ENCODE measurements at places on chromosomes 2 and 18. TPM values are rescaled to one million over a fixed set of nuclear protein-coding genes. Genes with fewer than 3 reads are reported as not detected.

The DPP10 gene
- 6.5 TPM for total RNA-seq

The SERPINB10 gene
- not detected for total RNA-seq

The CRYBA2 gene
- total RNA-seq: not detected

The ALK gene
- total RNA-seq: not detected

The SLC38A11 gene
- not detected for total RNA-seq

- peaks cover 6% of the 10 kb centered on the region for H3K27me3 ChIP-seq
- no peak for DNase-seq
- H3K4me3 ChIP-seq: no peak overlapping the region
- H3K27ac ChIP-seq: no peak overlapping the region
Measured at GRCh38 chr18:77063260-77063659, 69.3 kb downstream of the MBP start.

DNA sequence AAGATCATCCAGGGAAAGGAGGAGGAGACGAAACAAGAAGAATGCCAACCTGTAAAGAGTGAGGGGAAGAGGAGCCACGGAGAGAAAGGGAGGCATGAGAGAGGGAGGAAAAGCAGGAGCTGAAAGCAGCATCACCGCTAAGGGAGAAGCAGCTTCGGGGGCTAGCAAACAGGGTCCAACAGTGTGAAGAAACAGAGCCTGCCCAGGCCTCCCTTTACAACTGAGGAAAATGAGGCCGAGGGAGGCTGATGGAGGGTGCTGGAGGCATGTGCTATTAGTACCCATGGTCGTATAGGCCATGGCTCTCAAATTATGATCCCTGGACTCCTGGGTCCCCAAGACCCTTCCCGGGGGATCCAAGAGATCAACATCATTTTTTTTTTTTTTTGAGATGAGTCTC lies 50.4 kb upstream of the ASPRV1 start:
- no peaks in the 10 kb centered on the region for H3K27me3 ChIP-seq
- peaks cover 7% of the 10 kb centered on the region for H3K4me1 ChIP-seq
- H3K4me3 ChIP-seq: no peak overlapping the region
- H3K36me3 ChIP-seq: no peaks in the 10 kb centered on the region

DNA sequence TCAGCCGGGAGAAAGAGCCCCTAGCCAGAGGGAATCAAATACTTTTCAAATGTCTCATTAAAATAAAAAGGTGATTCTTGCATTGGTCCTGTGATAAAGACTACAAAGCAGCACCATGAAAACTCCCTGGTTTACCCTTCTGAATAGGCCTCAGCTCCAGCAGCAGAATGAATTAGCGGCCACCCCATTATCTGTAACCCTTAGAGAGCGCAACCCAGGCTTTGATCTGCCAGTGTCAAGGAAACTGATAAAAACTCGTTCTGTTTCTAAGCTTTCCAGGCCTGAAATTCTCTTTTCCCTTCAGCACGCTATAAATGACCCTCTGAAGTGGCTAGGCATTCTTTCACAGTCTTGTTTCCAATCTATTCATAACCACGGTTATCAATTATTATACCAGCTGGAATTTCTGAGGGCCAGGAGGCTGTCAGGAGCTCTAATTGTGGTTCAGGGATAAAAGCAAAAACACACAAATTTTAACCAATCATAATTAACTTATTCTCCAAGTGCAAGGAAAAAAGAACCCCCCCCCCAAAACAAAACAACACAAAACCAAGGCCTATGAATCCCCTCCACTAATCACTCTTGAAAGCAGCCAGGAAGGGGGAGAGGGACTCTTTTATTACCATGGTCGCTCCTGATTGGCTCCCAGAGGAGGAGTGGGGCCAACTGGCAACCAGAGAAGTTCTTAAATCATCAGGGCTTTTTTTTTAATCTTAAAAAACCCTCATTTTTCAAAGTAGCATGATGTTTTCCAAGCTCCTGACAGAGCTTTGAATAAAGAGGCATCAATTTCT lies 258.9 kb downstream of the CYRIA start:
- H3K4me3 ChIP-seq: no peak overlapping the region
- peaks cover 31% of the 10 kb centered on the region for H3K4me1 ChIP-seq
- peak overlapping the region; percentile 32 for H3K27ac ChIP-seq
- no peaks in the 10 kb centered on the region for H3K27me3 ChIP-seq
- peak; percentile 63 for DNase-seq

DNA sequence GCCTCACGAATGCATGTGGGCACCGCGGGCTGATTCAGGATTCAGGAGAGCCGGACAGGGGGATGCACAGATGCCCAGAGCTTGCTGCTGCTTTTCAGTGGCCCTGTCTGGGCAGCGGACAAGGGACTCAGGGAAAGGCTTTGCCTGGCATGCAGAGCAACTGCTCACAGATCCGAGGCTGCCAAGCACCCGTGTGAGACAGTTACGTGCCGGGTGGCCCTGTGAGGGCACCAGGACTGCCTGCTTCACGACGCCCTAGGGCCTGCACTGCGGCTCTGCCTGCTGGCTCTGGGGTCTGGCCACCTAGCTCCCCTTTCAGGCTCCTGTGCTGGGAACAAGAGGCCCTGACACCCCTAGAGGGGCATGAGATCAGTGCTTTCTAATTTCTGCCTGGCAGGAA lies 221.4 kb upstream of the PXDN start:
- peaks cover 22% of the 10 kb centered on the region for H3K4me1 ChIP-seq
- H3K36me3 ChIP-seq: no peaks in the 10 kb centered on the region
- H3K4me3 ChIP-seq: no peak overlapping the region
- H3K27me3 ChIP-seq: no peaks in the 10 kb centered on the region
- H3K27ac ChIP-seq: no peak overlapping the region

- no peak overlapping the region for H3K4me3 ChIP-seq
- H3K27ac ChIP-seq: no peak overlapping the region
- no peaks in the 10 kb centered on the region for H3K27me3 ChIP-seq
- no peaks in the 10 kb centered on the region for H3K4me1 ChIP-seq
- H3K36me3 ChIP-seq: no peaks in the 10 kb centered on the region
Measured at GRCh38 chr2:53490659-53491058, 276.9 kb upstream of the CHAC2 start.

DNA sequence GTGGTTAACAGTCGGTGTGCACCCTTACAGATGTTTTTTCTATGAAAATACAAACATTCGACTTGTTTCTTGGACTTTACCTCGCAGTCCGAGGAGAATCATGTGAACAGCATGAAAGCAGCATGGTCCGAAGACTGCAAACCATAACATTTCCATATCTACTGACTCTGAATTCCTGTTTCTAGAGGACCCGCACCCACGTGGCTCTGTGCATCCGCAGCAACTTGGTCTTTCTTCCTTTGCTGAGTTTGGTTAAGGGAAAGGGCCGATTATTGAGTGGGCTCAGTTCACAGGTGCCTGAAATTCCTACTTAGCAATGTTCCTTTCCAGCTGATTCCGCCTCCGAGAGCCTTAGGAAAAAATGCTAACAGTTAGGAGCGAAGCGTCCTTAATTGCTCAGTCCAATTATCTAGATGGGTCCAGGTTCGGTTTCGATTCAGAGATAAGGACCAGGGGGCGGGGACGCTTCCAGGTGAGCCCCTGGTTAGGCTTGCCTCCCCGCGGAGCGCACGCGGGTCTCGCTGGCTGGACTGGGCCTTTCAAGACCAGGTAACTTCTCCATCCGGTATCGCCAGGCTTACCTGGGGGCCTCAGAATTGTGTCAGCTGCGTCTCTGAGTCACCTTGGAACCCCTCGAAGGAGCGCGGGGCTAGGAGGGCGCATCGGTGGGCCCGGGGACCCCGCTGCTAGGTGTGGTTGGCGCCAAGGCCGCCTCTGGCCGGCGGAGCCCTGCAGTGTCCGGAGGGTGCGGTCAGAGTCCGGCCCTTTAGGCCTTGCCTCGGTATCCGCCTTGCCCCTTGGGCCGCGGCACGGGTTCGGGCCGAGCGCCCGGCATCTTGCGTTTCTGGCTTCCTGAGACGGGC lies 1.1 kb upstream of the B3GNT2 start:
- H3K4me1 ChIP-seq: peaks cover 19% of the 10 kb centered on the region
- no peak for DNase-seq
- H3K36me3 ChIP-seq: no peaks in the 10 kb centered on the region
- no peak overlapping the region for H3K27ac ChIP-seq
- H3K4me3 ChIP-seq: peak overlapping the region; percentile 98

DNA sequence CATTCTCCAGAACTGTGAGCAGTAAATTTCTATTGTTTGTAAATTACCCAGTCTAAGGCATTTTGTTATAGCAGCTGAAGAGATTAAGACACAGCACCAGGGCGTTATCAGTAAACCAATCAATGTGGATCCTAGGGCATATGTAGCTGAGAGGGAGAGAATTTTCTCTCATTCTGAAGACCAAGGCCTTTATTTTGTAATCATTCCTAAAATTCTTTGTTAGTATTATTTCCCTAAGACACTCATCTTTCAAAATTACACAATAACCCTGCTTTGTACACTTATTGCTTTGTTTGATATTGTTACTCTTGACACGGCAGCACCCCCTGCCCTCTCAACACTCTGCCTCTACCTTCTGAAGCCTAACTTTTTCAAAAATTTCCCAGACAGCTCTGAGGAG lies 419.1 kb downstream of the SLC4A3 start:
- H3K27me3 ChIP-seq: no peaks in the 10 kb centered on the region
- H3K4me3 ChIP-seq: no peak overlapping the region
- H3K27ac ChIP-seq: no peak overlapping the region

- H3K4me3 ChIP-seq: no peak overlapping the region
- no peaks in the 10 kb centered on the region for H3K4me1 ChIP-seq
- no peak overlapping the region for H3K27ac ChIP-seq
- no peak for DNase-seq
Measured at GRCh38 chr2:70807102-70807827, 13.1 kb downstream of the CLEC4F start.

- no peak for DNase-seq
- H3K27me3 ChIP-seq: peaks cover 90% of the 10 kb centered on the region
- no peaks in the 10 kb centered on the region for H3K36me3 ChIP-seq
- no peaks in the 10 kb centered on the region for H3K4me1 ChIP-seq
Measured at GRCh38 chr2:120481446-120482194, 135.7 kb downstream of the INHBB start.

GRCh38 chr2:152352616-152353015 lies 17.6 kb downstream of the FMNL2 start:
- DNase-seq: no peak
- peaks cover 11% of the 10 kb centered on the region for H3K4me1 ChIP-seq
- no peak overlapping the region for H3K27ac ChIP-seq
- H3K4me3 ChIP-seq: no peak overlapping the region
- H3K36me3 ChIP-seq: no peaks in the 10 kb centered on the region
- no peaks in the 10 kb centered on the region for H3K27me3 ChIP-seq

DNA sequence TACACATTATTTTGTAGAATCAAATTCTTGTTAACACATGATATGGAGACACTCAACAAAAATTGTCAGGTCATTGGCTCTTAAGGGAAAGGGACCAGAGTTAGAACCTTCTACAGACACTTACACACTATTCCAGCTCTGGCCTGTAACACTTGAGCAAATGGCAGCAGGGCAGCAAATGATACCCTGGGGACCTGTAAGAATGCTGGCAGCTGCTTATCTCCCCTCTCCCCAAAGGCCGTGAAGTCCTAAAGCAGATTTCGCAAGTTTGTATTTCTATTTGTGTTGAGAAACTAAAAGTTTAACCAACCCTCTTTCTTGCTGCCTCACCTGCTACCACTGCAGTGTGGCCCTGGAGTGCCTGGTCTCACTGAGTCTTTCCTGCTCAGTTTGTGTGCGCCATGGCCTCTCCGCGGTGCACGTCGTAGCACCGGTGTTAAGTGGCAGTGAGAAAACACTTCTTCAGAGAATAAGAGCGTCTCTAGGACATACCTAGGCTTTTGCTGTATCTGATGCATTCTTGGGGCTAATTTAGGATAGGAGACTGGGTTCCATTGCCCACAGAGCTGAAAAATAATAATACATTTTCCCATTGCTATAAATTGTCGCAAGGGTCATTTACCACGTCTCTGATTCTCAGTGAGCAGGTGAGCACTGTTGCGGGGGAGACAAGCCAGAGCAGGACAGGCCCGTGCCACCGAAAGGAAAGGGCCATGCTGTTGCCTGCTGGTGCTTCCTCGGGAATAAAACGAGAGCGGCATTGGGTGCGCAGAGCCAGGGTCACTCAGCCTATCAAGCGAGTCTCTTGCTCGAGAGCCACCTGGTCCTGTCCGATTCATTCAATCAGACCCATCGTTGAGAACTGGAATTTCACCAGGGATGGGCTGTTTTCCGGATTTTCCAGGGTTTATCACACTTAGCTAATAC lies 204.9 kb downstream of the PTGR3 start:
- H3K4me3 ChIP-seq: no peak overlapping the region
- H3K27ac ChIP-seq: no peak overlapping the region
- no peaks in the 10 kb centered on the region for H3K27me3 ChIP-seq

DNA sequence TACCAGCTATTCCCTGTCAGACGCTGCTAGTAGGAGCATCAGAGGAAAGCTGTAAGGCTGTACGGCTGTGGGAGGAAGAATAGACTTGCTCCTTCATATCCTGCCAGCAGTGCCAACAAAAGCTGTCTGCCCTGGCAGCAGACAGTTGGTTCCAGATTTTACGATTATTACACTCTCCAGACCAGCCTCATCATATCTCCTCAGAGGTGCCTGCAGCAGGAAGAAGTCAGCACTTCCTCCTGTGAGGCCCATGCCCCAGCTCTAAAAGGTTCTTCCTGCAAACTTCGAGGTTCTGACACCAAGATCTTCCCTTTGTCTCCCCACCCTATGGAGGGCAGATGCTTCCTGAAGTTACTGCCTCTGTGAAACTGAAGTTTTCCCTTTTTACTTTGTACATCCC lies 537.7 kb upstream of the PKDCC start:
- no peaks in the 10 kb centered on the region for H3K27me3 ChIP-seq
- DNase-seq: no peak
- H3K4me1 ChIP-seq: no peaks in the 10 kb centered on the region
- H3K36me3 ChIP-seq: no peaks in the 10 kb centered on the region
- no peak overlapping the region for H3K27ac ChIP-seq

- no peaks in the 10 kb centered on the region for H3K36me3 ChIP-seq
- DNase-seq: no peak
- H3K4me3 ChIP-seq: no peak overlapping the region
- H3K27ac ChIP-seq: no peak overlapping the region
- no peaks in the 10 kb centered on the region for H3K4me1 ChIP-seq
Measured at GRCh38 chr18:8461544-8461943, 147.7 kb upstream of the RAB12 start.

DNA sequence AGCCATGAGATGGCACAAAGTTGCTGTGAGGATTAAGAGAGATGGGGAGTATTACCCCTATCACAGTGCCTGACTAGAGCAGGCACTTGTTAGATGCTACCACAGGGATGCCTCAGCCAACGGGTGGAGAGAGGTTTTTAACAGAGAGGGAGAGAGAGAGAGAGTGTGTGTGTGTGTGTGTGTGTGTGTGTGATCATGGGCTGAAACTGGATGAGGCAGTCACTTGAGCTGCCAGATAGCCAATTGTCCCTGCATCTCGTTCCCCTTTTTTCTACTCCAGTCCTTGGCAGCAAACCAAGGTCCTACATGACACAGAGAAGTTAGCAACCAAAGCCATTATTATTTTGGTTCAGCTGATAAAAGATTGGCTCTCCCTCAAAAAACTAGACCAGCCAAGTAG lies 3.0 kb downstream of the CD8A start:
- H3K27me3 ChIP-seq: peaks cover 73% of the 10 kb centered on the region
- H3K4me1 ChIP-seq: peaks cover 7% of the 10 kb centered on the region
- peak; percentile 8 for DNase-seq
- no peak overlapping the region for H3K27ac ChIP-seq

GRCh38 chr2:136206613-136207012 lies 88.7 kb upstream of the CXCR4 start:
- DNase-seq: no peak
- H3K4me3 ChIP-seq: no peak overlapping the region
